ENCODE measurements at places on chromosomes 12 and 14.

DNA sequence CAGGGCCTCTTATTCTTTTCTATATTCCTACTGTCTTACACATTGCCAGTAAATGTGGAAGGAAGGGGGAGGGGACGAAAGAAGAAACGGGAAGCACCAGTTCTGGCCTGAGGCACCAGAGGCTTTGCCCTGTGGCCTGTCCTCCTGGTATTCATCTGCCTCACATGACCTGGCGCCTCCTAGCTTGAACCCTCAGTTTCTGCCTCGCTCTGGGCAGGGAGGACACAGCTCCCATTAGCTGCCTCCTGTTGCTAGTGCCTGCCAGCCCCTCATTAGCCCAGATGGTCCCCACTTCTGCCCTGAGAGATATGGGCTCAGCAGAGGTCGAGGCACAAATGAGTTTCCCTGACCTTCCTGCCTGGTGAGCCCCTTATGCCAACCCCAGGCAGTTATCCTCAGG, 3.0 kb upstream of the PLEKHG6 start:
- no peaks in the 10 kb centered on the region for H3K27me3 ChIP-seq
- no peak overlapping the region for H3K27ac ChIP-seq
- H3K4me3 ChIP-seq: no peak overlapping the region
- no peaks in the 10 kb centered on the region for H3K36me3 ChIP-seq
- no peak for DNase-seq

DNA sequence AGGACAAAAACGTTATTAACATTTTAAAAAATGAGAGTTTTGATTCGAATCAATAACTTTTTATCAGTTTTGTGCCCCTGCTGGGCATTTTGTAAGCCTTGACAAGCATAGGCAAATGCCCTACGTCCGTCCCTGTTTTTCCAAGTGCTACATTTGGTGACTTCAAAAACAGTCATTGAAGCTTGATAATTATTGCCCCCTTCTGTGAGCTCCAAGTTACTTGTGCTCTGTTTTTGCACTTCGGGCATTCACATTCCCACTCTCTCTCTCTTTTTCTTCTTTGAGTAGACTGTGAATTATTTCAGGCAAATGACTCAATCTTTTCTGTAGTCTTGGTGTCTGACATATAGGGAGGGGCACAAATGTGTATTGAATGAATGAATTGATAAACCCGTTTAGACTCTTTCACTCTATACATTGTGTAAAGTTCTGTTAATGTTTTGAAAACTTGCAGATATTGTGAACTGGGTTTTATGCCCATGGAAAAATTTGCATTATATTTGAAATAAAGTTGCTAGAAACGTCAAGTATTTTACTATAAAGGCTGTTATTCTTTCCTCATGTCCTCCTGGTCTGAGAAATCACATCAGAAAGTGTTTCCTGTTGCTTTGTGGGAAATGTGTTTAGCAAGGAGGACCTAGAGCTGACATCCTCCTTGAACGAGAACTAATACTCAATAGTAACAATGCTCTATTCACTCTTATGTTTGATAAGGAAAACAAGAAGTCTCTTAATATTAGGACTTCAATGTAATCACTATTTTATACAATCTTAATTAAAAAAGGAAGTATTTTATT, 1.4 kb downstream of the APAF1 start:
- peak overlapping the region; percentile 72 for H3K4me3 ChIP-seq
- peaks cover 19% of the 10 kb centered on the region for H3K36me3 ChIP-seq
- no peak for DNase-seq
- no peaks in the 10 kb centered on the region for H3K27me3 ChIP-seq
- no peak overlapping the region for H3K27ac ChIP-seq

DNA sequence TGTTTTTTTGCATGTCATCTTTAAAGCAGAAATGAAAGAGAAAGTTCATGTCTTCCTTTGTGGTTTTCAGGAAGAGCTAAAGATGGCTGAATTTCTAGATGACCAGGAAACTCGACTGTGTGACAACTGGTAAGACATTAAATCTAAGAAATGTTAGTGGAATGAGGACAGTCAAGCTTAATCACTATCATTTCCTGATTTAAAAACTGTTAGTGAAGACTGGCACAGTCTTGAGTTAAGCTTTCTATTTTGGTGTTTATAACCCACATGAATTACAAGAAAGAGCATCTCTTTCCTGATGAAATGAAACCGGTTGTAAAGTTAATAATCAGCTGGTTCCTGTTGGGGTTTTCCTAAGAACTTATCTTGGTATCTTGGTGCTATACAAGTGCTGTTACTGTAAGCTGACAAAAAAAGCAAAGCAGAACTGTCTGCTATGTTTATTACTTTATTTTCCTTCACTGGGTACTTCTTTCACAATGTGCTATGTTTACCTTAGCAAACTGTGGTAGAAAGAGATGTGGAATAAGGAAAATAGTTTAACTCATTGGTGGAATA, 5.2 kb downstream of the TRAFD1 start:
- no peak for DNase-seq
- H3K27ac ChIP-seq: peak overlapping the region; percentile 64
- H3K36me3 ChIP-seq: peaks cover 7% of the 10 kb centered on the region

- no peaks in the 10 kb centered on the region for H3K36me3 ChIP-seq
- H3K27me3 ChIP-seq: no peaks in the 10 kb centered on the region
- no peak for DNase-seq
- no peak overlapping the region for H3K4me3 ChIP-seq
- H3K4me1 ChIP-seq: no peaks in the 10 kb centered on the region
- H3K27ac ChIP-seq: no peak overlapping the region
These were observed 8.4 kb downstream of the KRT3 start for GRCh38 chr12:52787324-52788191.

DNA sequence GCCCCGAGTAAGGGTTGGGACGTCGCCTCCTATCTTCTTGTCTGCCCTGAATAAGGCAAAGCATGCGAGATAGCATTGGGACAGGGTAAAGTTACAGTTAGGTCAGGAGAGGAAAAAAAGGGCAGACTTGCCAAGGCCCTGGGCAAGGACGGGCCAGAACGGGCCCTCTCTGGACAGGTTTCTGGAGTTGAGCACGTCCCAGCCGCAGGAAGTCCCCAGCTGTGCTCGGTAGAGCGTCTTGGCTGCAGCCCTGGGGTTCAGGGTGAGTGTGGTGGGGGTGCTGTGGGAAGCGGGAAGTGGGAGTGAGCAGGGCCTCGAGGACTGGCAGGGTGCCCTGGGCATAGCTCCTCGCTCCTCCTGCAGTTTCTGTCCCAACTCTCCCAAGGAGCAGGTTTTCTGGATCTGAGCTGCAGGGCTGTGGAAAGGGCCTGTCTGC, 5.4 kb downstream of the RPS6KL1 start:
- H3K27ac ChIP-seq: no peak overlapping the region
- DNase-seq: no peak
- H3K4me3 ChIP-seq: no peak overlapping the region
- no peaks in the 10 kb centered on the region for H3K27me3 ChIP-seq

DNA sequence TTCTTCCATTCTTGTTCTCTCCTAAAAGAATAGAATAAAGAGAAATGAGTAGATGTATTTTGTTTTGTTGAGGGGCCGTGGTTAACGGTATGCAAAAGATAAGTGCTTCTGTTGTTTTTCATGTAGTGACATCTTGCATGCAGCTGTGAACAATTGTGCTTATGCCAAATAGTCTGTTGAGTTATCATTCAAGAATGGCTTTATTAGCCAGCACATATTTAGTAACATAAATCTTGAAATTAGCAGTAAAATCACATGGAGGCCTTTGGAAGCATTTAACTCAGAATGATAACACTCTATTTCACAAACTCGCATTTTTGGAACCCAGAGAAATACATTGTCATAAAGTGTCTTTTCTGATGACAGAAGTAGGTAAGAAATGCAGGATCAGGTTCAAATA, 1772.0 kb upstream of the FLRT2 start:
- DNase-seq: no peak
- no peaks in the 10 kb centered on the region for H3K36me3 ChIP-seq
- H3K27ac ChIP-seq: no peak overlapping the region
- H3K4me3 ChIP-seq: no peak overlapping the region
- H3K4me1 ChIP-seq: no peaks in the 10 kb centered on the region

GRCh38 chr12:53677016-53677799, 1.3 kb upstream of the ATP5MC2 start:
- no peak overlapping the region for H3K27ac ChIP-seq
- peak overlapping the region; percentile 82 for H3K4me3 ChIP-seq
- H3K27me3 ChIP-seq: peaks cover 3% of the 10 kb centered on the region

DNA sequence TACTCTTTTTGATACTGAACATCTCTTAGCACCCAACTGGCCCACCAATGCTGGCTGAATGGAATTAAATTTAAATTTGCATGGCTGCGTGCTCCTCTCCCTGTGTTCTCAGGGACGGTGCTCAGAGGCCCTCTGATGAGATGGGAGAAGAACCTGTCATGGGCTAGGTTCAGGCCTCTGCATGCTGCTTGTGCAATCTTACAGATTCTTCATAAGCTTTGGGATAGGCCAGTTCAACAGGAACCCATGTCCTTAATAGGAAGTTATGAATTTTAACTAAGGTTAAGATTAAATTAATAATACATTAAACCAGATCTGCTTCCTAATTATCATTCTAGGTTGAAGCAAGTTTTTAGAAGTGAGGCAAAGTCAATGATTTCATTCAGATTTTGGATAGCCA, 119.7 kb upstream of the LRIG3 start:
- H3K27me3 ChIP-seq: no peaks in the 10 kb centered on the region
- H3K27ac ChIP-seq: no peak overlapping the region
- H3K4me3 ChIP-seq: no peak overlapping the region
- H3K36me3 ChIP-seq: no peaks in the 10 kb centered on the region
- H3K4me1 ChIP-seq: no peaks in the 10 kb centered on the region
- DNase-seq: no peak

DNA sequence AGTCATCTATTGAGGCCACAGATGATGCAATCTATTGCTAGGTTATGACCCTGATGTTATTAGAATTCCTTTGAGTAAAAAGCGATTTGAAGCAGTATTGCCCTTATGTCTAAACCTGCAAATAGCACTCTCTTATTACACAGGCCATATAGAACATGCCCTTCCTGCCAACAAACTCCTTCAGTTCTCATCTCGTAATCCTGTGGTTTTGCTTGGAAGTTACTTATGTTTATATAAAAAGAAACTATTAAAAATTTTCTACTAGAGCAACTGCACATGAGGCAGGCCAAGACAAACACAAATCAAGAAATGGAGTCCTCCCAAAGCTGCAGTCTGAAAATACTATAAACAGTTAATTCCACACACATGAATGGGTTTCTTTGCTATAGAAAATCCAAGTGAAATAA, 1200.2 kb downstream of the LRFN5 start:
- no peak overlapping the region for H3K4me3 ChIP-seq
- no peaks in the 10 kb centered on the region for H3K36me3 ChIP-seq
- no peaks in the 10 kb centered on the region for H3K27me3 ChIP-seq
- no peak for DNase-seq
- H3K27ac ChIP-seq: no peak overlapping the region
- H3K4me1 ChIP-seq: no peaks in the 10 kb centered on the region

GRCh38 chr12:108461058-108461660, 53.9 kb upstream of the FICD start:
- DNase-seq: no peak
- H3K4me3 ChIP-seq: no peak overlapping the region
- H3K27me3 ChIP-seq: peaks cover 30% of the 10 kb centered on the region
- no peaks in the 10 kb centered on the region for H3K36me3 ChIP-seq

GRCh38 chr12:80681287-80681686, 26.1 kb upstream of the MYF6 start:
- H3K27ac ChIP-seq: no peak overlapping the region
- H3K27me3 ChIP-seq: no peaks in the 10 kb centered on the region
- H3K36me3 ChIP-seq: no peaks in the 10 kb centered on the region
- DNase-seq: no peak
- H3K4me1 ChIP-seq: no peaks in the 10 kb centered on the region

GRCh38 chr12:100798286-100799160, 3.9 kb downstream of the ANO4 start:
- DNase-seq: no peak
- H3K4me3 ChIP-seq: no peak overlapping the region
- H3K4me1 ChIP-seq: no peaks in the 10 kb centered on the region
- H3K27ac ChIP-seq: no peak overlapping the region
- no peaks in the 10 kb centered on the region for H3K27me3 ChIP-seq
- H3K36me3 ChIP-seq: no peaks in the 10 kb centered on the region

DNA sequence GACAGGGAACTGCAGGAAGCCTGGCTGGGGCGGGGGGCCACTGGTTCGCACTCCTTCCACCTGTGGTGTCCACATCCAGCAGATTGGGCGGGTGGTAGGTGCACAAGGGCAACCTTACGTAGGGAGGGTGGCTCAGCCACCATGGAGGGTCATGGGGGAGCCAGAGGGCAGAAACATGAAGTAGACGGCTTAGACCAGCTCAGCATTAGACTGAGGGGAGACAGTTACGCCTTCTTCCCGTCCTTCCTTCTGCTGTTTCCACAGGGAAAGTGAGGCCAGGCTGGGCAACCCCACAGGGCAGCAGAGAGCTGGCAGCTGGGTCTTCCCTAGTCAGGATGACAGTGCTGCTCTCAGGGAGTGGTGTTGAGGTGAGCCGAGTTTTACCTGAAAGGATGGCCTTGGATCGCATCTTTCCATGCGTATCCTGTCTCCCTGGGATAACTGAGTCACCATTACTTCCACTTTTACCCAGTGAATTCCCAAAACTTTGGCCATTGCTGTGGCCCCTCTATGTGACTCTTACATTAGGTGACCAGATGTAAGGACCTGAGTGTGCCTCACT, 170.0 kb upstream of the GZMB start:
- H3K4me3 ChIP-seq: no peak overlapping the region
- H3K36me3 ChIP-seq: no peaks in the 10 kb centered on the region
- no peak for DNase-seq
- H3K27ac ChIP-seq: no peak overlapping the region
- no peaks in the 10 kb centered on the region for H3K27me3 ChIP-seq
- no peaks in the 10 kb centered on the region for H3K4me1 ChIP-seq

DNA sequence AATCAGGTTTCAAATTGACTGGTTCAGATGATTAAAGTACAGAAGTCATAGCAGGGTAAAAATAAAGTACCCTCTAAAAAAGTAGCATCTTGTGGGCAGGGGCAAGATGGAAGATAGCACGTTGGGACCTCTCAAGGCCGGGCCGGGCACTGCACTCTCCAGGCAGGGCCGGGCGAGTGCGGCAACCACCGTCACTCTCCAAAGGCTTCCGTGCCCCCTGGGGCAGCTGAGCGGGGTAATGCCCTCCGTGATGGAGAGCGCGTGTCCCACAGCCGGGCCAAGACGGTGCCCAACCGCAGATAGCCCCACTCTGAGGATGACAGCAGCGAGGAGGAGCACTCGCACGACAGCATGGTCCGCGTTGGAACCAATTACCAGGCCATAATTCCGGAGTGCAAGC, 8.6 kb upstream of the PLXNC1 start:
- H3K27me3 ChIP-seq: no peaks in the 10 kb centered on the region
- H3K4me3 ChIP-seq: no peak overlapping the region
- no peaks in the 10 kb centered on the region for H3K36me3 ChIP-seq

GRCh38 chr12:91620992-91621391, 438.4 kb upstream of the DCN start:
- DNase-seq: no peak
- no peaks in the 10 kb centered on the region for H3K36me3 ChIP-seq
- H3K27me3 ChIP-seq: no peaks in the 10 kb centered on the region
- H3K27ac ChIP-seq: no peak overlapping the region
